SK-N-MC (cell line): ENCODE measurements at places on chromosomes 12 and 14.
A peak's percentile ranks its signal among the peaks of the same experiment; 100 is the strongest.

DNA sequence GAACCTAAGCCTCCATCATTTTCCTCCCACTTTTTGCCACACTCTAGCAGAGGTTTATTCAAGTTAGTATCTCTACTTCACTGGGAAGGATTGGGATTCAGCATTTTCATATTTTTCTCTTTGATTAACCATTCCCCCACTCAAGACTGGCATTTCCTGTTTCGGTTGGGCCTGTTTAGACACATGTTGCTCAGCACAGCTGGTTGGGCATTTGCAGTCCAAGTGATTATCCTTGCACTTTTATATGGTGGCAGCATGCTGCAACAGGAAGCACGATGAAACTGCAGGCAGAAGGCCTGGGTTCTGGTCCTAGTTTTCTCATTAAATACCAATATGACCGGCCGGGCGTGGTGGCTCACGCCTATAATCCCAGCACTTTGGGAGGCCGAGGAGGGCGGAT is 182.9 kb upstream of the GRIN2B start:
- DNase-seq = no peak

- no peak for DNase-seq
Measured at GRCh38 chr12:101116911-101117310, 93.1 kb downstream of the SLC5A8 start.

GRCh38 chr14:66315548-66315947 is 170.6 kb upstream of the CCDC196 start:
- DNase-seq = no peak

DNA sequence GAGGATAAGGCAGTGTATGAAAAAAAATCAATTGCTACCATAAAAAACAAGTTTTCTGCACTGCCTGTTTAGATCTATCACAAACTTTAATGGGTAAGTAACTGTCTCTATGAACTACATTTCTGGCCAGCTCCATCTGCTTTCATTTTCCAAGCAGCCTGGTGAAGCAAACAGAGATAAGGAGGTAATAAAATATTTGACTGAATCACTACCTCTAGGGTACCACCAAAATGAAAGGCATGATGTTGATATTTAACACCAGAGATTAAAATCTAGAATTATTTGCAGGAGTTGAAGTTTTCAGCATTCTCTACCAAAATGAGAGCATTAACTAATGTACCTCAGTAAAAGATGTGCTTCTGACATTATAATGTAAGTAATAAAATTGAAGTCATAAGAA is 863.5 kb upstream of the MGAT4C start:
- DNase-seq = no peak

DNA sequence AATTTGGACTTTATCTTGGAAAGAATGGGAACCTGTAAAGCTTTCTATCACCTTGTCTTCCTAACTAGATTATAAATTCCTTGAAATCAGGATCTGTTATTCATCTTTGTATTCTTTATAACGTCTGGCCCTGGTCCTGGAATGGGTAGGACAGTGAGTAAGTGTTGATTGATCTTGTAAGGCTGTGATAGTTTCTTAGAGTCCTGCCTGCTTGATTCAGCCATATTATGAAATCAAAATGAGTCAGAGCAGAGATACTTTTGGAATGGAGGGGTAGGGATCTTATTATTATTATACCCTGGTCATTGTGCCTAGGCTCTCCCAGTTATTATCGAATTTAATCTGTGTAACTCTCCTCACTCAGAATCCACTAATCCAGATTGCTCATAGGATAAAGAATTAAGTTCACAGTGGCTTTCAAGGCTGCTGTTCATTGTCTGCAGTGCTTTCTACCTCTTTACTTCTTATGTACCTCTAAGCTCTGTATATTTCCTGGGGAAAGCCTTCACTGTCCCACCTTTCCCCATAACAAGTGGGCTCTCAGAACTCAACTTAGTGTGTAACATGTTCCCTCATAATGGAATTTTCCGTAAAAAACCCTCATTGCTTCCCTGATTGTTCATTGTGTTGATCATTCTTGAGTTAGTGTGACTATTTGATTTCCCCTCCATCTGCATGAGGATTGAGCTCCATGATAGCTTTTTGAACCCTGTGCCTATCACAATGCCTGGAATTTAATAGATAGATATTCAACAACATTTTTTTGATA is 93.3 kb downstream of the DAAM1 start:
- no peak for DNase-seq

DNA sequence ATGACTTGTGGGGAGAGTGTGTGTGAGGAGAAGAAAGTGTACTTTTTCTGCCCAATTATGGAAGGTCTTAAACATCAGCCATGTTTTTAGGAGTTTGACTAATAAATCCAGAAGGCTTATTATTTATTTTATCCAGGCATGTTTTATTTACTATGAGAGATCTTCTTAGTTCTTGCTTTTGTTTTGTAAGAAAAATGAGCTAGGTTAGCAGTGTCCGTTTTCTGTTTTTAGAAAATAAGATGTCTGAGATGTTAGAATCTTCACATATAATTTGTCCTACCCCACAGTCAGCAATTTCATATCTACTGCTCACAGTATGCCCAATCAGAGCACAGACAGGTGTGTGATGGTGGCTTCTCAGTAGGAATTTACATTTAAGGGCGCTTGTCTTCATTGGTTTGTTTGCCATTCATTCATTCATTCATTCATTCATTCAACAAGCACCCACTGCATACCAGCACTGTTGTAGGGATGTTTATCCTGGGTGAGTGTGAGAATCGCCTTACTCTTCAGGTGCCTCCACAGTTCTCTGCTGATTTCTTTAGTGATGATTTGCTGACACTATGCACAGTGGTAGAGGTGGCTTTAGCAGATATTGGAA is 83.2 kb downstream of the CRADD start:
- no peak for DNase-seq

DNA sequence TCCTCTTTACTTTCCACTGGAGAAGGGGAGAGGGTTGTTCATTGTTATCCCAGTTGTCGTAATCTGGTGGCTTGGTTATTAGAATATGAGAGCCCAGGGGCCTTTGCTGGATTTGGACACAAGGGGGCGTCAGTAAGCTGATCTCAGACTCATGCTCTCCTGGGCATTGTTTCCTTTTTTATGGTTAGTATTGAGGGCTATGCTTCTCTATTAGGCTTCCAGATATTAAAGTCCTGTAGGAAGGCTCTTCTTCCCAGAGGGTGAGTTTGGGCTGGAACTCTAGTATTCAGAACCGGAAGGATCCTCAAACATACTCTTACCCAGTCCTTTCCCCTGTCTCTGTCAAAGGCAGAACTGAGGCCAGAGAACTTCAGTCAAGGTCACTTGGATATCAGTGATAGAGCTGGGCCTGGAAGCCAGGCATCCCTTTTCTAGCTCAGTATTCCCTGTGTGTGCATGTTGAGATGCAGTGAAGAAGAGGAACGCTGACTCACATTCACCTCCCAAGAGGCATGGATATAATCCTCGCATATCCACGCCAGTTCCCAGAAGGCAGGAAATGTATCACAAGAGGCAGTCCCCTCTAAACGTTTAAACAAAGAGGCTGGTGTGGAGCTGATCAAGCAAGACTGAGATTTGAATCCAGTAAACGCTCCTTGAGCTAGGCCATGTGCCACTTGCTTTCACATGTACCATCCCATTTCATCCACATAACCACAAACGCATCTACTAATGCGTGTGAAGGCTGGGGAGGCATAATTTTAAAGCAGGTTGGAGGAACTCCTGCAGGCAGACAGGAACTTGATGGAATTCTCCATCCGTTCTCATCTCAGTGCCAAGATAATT is 41.6 kb downstream of the UBE3B start:
- peak; percentile 40 for DNase-seq

DNA sequence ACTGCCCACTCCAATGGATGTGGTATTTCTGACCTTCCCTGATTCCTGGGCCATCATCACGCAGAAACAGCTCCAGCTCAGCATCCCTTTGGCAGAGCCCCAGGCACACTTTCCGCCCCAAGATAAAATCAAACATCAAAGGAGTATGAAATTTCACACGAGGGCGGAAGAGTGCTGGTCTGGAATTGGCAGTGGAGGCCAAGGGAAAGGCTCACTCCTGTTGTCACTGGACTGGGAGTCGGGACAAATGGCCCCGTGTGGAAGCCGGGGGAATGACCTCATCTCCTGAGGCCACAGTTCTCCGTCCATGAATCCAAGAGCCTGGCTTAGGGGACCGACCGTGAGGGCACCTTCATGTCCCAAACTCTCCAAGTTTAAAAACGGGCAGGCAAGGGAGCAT is 40.9 kb downstream of the FZD10 start:
- DNase-seq = no peak
